ENCODE measurements at places on chromosomes 4 and X. TPM values are rescaled to one million over a fixed set of nuclear protein-coding genes. Genes with fewer than 3 reads are reported as not detected.

GRCh38 chr4:181777518-181777917, 465.7 kb upstream of the TENM3 start:
- DNase-seq, result no peak

GRCh38 chr4:2459589-2460349, 9.1 kb upstream of the RNF4 start:
- no peak for DNase-seq

Gene ZIC3
- total RNA-seq, result not detected

Gene ADAM29
- not detected for total RNA-seq

Gene TMEM47
- 28.3 TPM for total RNA-seq

Gene GLRB
- 10.6 TPM for total RNA-seq

Gene SYN1
- total RNA-seq, result 7.0 TPM

All from left cardiac atrium (tissue), 4 donors.